ENCODE measurements at places on chromosomes 1 and 21.

DNA sequence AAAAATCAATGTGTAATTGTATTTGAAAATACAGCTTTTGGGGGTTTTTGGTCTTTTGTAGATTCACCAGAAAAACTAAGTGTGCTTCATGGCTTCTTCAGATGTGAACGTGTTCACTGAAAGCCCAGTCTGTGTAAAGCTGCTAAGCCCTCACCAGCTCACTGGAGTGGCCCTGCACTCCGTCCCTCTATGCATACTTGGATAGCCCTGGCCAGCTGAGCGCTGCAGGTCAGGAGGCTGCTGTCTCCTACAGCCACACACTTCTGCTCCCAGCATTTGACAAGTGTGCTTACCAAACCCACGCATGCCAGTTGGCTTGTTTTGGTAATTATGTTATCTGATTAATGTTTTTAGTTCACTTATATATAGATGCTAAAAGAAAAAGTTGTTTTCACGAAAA, 163.5 kb downstream of the TLR5 start:
- no peak for DNase-seq

DNA sequence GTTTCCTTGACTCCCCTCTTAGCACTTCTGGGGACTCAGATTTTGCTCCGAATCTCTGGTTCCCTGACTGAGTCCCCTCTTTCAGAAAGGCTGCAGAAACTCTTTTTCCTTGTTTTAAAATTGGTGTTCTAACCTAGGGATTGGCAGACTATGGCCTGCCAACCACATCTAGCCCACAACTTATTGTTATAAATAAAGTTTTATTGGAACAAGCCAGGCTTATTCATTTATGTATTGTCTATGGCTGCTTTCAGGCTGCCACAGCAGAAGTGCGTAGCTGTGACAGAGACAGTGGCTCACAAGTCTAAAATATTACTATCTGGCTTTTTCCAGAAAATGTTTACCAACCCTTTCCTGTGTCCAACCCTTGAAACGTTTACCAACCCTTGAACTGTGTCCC, 81.7 kb downstream of the IER5 start:
- DNase-seq = no peak

DNA sequence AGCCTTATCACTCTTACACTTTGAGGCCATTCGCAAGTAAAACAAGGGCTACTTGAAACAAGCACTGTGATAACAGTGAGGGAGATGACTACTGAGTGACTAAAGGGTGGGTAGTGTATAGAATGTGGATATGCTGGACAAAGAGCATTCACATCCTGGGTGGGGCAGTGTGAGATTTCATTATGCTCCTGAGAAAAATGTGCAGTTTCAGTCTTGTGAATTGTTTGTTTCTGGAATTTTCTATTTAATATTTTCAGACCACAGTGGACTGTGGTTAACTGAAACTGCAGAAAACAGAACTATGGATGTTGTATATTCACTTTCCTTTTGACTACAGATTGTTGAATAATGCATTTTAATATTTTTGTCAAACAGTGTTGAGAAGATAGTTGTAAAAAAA, 25.1 kb upstream of the B3GALT2 start:
- DNase-seq = no peak

GRCh38 chr21:35711661-35712060, 348.7 kb downstream of the SETD4 start:
- no peak for DNase-seq

DNA sequence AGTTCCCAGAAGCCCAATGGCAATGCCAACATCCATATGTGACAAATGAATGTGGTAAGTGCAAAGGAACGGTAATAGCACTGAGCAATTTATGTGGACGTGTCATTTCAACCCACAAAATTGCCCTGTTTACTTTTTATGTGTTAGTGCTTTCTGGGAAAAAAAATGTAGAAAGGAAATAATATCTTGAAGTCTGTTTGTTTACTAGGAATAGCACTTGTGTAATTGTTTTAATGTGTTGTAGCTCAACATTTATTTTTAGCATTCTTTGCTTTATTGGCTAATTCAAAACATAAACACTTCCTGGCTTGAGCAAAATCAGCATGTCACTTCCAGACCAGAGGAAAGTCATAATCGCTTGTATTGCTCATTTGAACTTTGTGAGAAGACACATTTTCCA, 224.8 kb upstream of the KCNK2 start:
- DNase-seq = no peak

DNA sequence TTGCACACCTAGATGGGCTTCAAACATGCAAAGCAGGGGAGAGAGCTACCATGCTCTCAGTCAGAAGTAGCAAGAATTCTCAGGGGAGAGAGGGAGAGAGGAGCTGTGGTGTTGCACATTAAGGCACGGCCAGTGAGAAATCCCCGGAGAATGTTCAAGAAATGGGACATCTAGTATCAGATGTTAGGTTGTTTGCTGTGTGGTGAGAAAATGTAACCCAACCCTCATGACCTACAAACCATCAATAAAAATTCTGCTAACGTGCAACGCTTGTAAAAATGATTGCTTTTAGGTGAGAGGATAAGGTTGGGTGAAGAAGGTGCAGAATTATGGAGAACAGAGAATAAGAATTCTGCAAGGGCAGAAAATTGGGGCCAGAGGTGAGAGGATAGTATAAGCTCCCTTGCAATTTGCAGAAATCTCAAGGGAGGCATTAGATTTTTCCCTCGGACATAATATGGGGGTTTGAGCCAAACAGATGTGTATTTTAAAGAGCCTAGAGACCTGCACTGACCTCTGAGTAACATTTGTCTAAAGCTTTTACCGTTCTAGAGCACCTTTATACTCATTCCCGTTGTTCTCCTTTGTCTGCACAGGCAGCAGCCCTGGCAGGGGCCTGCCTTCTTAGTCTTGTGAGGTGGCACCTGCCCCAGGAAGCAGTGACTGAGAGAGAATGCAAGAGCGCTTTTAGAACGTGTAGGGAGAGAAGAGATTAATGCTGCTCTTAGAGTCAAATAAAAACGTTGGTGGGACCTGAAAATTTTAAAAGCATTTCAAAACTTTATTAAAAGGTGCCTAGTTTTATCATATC, 25.4 kb upstream of the KIAA0040 start:
- DNase-seq = no peak

- no peak for DNase-seq
These were observed 88.6 kb downstream of the DDAH1 start for GRCh38 chr1:85376356-85376755.

- no peak for DNase-seq
These were observed 50.3 kb upstream of the TSNAX start for GRCh38 chr1:231478019-231478785.

DNA sequence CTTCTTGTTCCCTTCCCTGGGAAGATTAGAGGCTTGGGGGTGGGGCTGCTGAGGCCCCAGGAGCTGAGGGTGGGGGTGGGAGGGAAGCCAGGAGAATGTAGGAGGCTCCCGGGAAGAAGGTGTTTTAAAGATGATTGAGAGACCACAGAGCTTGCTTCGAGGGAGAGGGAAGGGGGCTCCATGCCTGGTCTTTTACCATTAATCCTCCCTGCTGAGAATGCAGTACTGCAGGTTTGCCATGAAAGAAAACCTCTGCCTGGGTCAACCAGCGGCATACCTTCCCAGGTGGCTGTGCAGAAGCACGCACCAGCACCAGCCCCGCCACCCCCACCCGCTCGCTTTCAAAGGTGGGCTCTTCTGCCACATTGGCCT, 15.4 kb downstream of the ABCA4 start:
- no peak for DNase-seq

DNA sequence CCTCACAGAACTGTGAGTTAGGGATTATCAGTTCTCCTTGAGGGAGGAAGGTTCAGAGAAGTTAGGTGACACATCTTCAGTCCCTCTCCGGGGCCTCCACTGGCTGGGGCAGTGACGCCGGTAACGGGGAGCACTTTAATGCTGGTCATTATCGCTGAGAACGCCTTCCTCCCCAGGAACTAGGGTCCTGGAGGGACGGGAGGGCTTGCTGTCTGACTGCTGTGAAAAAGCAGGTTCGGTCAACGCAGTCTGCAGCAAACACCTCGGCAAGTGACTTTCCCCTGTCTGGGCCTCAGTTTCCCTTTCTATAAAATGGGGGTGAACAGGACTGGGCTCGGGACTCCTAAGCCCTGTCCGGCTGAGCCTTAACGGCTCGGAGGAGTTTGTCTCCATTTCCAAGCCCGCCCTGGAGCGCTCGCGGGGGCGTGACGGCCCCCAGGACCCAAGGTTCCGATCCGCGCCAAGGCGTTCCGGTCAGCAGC, 341 bp upstream of the TMEM61 start:
- no peak for DNase-seq

GRCh38 chr1:11977625-11978024, 2.6 kb upstream of the MFN2 start:
- DNase-seq = no peak

DNA sequence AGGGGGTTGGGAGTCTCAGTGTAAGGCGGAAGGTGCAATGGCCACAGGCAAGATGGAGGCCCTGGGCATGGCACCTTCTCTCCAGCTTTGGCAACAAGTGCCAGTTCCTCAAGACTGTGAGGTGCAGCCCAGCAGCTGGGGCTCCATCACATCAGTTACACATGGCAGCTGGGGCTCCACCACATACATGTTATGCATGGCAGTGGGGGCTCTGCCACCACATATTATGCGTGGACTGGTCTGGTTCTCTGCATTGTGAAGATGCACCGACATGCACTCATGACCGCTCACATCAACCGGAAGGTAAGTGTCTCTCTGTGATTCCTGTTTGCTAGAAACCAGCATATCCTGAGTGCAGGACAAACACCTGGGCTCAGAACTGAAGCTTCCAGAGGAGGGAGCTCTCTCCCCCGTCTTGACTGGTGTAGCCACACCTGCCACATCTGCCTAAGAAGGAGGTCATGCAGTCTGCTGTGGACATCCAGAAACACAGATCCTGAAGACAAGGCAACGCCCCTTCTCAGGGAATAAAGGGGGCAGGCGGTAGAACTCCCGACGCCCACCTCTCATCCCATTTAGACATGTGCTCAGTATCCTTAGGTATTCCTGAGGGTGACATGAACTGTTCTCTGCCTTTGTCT, 104.1 kb upstream of the TMPRSS2 start:
- no peak for DNase-seq

DNA sequence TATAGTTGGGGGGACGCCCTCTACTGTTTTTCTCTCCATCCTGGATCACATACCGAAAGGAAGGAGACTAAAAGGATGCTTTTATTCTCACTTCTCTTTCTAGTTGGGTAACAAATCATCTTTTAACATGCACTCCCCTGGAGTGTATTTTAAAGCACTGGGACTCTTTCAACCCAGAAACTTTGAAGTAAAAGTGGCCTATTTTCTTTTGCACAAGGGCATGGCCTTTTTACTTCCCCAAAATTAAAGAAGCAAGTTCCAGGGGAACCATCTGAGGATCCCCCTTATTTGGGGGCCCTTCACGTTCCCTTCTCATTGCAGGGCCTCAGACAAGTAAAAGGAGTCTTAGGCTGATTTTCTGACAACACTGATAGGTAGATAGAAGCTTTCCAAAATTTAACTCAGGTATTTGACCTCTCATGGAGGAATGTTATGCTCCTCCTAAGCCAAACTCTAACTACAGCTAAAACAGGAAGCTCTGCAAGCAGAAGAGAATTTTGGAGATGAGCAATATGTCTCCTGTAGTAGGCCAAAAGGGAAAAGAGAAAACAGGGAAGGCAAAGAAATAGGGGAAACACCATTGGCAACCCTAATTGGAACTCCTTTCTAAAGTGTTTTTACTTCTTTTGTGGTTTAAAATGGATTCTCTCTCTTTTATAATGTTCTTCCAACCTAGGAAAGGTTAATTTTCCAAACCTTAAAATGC, 8.9 kb upstream of the CD46 start:
- no peak for DNase-seq

- DNase-seq = no peak
These were observed 86.0 kb downstream of the FOXD2 start for GRCh38 chr1:47523835-47524215.

DNA sequence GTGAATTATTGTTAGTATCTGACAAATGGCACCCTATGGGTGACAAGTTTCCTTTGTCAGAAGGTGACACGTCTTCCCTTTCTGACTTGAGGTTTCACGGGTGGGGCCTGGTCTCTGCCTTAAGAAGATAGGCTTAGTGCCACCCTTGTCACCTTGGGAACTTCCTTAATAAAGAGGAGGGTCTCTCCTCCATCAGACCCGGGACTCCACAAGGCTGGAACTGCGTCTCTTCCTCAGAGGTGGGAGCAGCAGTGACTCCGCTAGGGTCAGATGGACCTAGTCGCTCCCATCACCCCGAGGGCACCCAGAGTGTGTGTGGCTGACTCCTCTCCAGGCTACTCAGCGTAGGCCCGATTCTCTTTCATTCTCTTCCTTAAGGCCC, 774 bp upstream of the WDTC1 start:
- DNase-seq = no peak

DNA sequence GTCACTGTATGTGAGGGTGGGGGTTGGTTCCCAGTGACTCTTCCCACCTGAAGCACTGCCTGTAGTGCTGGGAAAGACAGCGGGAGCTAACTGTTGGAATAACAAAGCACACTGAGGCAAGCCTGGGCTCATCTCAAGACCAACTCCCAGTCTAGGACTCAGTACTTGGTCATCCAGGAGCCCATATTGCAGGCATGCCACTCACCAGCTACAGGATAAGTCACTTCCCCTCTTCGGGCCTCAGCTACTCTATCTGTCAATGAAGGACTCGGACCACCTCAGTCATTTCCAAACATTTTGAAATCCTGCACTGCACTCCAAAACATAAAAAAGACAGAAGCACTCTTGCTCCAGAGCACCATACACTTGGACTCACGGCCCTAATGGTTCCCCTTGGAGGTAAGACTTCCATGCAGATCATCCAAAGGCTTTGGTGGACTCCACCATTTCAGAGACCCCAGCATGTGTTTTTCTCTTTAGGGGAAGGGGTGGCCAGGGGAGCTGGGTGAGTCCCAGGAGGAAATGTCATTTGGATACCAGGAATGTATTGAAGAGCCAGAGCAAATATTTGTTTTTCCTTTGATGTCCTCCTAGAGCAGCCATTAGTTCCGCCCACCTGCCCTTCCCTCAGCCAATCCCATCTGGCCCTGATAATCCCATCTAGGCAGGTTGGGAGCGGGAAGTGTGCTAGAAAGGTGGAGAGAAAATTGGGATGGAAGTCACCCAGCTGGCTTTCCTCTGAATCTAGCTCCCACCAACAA, 3.1 kb downstream of the NUAK2 start:
- no peak for DNase-seq

DNA sequence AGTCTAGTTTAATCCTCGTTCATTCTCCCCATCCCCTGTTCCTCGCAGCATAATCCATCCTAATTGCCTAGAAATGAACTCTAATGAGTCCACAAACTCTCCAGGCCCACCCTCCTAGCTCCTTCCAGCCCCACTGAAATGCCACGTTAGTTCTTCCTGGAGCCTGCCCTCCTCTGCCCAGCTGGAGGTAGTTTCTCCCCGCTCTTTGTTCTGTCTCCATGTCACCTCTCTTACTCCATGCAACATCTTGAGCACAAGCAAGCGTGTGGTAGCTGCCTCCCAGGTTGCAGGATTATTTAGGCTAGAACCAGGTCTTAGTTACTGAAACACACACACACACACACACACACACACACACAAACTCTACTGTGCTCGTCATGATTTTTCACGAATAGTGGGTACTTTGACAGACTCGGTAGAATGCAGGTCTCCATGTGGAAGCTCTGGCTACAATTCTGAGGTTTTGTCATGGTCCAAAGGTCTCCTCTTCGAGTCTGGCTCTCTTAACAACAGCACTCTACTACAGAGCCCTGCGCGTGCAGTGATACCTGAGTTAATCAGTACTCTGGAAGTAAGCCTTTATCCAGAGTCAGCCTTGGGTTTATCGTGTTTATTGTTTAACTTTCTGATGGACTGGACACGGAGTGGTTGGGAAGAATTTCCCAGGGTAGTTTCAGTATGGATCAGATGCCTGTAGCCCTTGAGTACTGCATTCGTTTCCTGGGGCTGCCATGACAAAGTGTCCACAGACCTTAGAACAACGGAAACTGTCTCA, 27.5 kb downstream of the HUNK start:
- no peak for DNase-seq

Data from D721Med (cell line).